ENCODE measurements at places on chromosomes 12 and 14. TPM values are rescaled to one million over a fixed set of nuclear protein-coding genes. Genes with fewer than 3 reads are reported as not detected.

Gene SOX5
- total RNA-seq: 2.6 TPM

Gene DLK1
- not detected for total RNA-seq

Gene FAM181A
- not detected for total RNA-seq

Gene KLC1
- total RNA-seq: 221 TPM

Gene TROAP
- 7.8 TPM for total RNA-seq

Gene NELL2
- not detected for total RNA-seq

Gene TAS2R19
- 5.5 TPM for total RNA-seq

Gene TAS2R7
- total RNA-seq: 0.48 TPM

Gene CLEC2B
- 20.3 TPM for total RNA-seq

Gene RNF212B
- not detected for total RNA-seq

Gene GLS2
- not detected for total RNA-seq

Gene DNAJC22
- 0.29 TPM for total RNA-seq

Gene MYO1H
- not detected for total RNA-seq

Gene IQSEC3
- total RNA-seq: not detected

Gene FBRSL1
- total RNA-seq: 15.1 TPM

Gene CAPZA3
- not detected for total RNA-seq

Gene BIN2
- not detected for total RNA-seq

Gene PIWIL1
- not detected for total RNA-seq

Gene NINJ2
- total RNA-seq: 1.6 TPM

Gene PLA2G1B
- not detected for total RNA-seq

Gene TAS2R9
- 0.19 TPM for total RNA-seq

Gene LMNTD1
- total RNA-seq: 0.29 TPM

Gene SLC8A3
- total RNA-seq: 0.33 TPM
